ENCODE measurements at places on chromosomes 11 and 22. TPM values are rescaled to one million over a fixed set of nuclear protein-coding genes. Genes with fewer than 3 reads are reported as not detected.

TRIM49C gene
- not detected for total RNA-seq

OR4A16 gene
- not detected for total RNA-seq

LRRC74B gene
- total RNA-seq, result not detected

CTTN gene
- total RNA-seq, result 9.3 TPM

CDC42BPG gene
- 3.5 TPM for total RNA-seq

TMEM41B gene
- total RNA-seq, result 44.3 TPM

PKNOX2 gene
- total RNA-seq, result not detected

RTN4R gene
- total RNA-seq, result not detected

OR52A5 gene
- total RNA-seq, result not detected

TRPM5 gene
- not detected for total RNA-seq

ROM1 gene
- 1.2 TPM for total RNA-seq

EP300 gene
- 101 TPM for total RNA-seq

DEFB131B gene
- not detected for total RNA-seq

MPST gene
- total RNA-seq, result 67.2 TPM

SSTR3 gene
- total RNA-seq, result 0.30 TPM

OR5AL1 gene
- total RNA-seq, result not detected

MYOD1 gene
- total RNA-seq, result not detected

HEPHL1 gene
- total RNA-seq, result not detected

SCN2B gene
- total RNA-seq, result not detected

MYEOV gene
- total RNA-seq, result 7.7 TPM

MFRP gene
- total RNA-seq, result not detected

LUZP2 gene
- not detected for total RNA-seq

FADS3 gene
- 103 TPM for total RNA-seq

RFPL2 gene
- total RNA-seq, result not detected

PLEKHB1 gene
- 9.2 TPM for total RNA-seq

NNMT gene
- not detected for total RNA-seq

OR52A1 gene
- total RNA-seq, result not detected

ADAMTS8 gene
- not detected for total RNA-seq

BDNF gene
- total RNA-seq, result not detected

RIMBP3B gene
- 1.1 TPM for total RNA-seq

PATE4 gene
- not detected for total RNA-seq

C11orf16 gene
- total RNA-seq, result not detected

KCNC1 gene
- not detected for total RNA-seq

CLTCL1 gene
- total RNA-seq, result 1.0 TPM

ANKK1 gene
- total RNA-seq, result not detected

OR4D5 gene
- not detected for total RNA-seq

MMP12 gene
- not detected for total RNA-seq

MRGPRX4 gene
- not detected for total RNA-seq

SULT4A1 gene
- not detected for total RNA-seq

CSNK2A3 gene
- 0.82 TPM for total RNA-seq

ASRGL1 gene
- 10.2 TPM for total RNA-seq

OR52I2 gene
- total RNA-seq, result not detected

PRR33 gene
- total RNA-seq, result not detected

WNT11 gene
- total RNA-seq, result not detected

IRAG1 gene
- total RNA-seq, result not detected
